ENCODE measurements at places on chromosomes 13 and 19.

- no peak for DNase-seq
Observed at GRCh38 chr13:44107357-44108121, 227.8 kb downstream of the LACC1 start.

DNA sequence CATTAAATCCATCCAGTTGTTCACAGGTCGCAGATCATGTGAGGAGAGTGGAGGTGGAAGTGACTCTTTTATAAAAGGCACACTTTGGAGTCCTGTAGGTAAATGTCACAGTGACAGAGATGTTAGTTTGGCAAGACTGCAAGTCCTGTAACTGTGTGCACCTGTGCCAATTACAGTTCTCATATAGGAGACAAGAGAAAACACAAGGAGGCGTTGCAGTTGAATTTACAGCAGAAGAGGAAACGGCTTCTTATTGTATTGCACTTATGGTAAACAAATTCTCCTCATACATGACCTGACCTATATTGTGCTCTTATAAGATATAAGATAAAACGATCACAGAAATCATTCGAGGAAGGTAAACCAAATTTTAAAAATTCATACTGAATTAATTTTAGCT is 732.8 kb upstream of the SLC10A2 start:
- DNase-seq, result no peak

DNA sequence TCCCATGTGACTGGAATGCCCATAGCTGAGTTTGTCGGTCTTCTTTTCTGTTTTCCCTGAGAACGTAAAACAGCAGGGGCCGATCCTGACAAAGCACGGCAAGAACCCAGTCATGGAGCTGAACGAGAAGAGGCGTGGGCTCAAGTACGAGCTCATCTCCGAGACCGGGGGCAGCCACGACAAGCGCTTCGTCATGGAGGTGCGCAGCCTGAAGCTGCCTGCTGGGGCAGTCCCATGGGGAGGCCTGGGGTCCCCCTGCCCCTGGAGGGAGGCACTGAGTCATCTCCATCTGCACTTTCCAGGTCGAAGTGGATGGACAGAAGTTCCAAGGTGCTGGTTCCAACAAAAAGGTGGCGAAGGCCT is 18.2 kb upstream of the QTRT1 start:
- no peak for DNase-seq

DNA sequence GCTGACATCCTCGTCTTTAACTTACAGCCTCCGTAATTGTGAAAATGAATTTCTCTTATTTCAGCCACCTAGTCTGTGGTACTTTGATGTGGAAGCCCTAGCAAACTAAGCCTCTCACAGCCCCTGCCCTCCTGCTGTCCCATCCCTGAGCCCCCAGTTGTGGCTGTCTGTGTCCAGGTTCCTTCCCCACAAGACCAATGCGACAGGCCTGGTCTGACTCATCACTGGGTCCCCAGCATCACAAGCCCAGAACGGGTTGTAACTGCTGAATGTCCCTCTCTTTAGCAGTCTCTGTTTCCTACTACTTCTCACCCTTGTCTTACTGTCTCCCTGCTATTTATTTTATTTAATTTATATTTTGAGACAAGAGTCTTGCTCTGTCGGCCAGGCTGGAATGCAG is 5.7 kb downstream of the POU2F2 start:
- no peak for DNase-seq

DNA sequence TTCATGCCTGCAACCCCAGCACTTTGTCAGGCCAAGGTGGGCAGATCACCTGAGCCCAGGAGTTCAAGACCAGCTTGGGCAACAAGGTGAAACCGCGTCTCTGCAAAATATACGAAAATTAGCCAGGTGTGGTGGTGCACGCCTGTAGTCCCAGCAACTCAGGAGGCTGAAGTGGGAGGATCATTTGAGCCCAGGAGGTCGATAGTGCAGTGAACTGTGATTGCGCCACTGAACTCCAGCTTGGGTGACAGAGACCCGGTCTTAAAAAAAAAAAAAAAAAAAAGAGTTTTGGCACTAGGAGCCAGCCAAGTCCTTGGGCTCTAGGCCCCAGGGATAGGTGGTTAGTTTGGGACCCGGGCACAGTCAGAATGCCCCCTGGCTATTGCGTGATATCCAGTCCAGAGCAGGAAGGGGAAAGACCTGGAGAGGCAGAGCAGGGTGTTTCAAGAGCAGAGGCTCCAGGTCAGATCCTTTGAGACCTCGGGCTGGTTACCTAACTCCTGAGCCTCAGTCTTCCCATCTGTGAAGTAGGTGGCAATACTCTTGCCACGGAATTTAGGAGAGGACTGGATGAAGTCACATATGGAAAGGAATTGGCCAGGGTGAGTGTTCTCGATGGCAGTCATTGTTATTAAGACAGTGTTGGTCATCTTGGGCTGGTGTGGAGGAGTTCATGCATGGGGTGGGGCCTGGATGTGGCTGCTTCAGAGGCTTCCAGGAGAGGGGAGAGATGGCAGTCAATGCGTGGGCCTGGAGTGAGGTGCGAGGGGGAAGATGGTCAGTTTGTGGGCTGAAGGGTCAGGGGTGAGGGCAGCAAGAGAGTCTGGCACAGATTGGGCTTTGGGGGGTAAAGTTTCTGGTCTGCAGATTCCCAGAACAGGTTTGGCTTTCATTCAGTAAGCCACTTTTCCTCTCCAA is 2.8 kb downstream of the PPP1R37 start:
- no peak for DNase-seq

GRCh38 chr13:110714797-110715394 is 1.4 kb downstream of the ING1 start:
- DNase-seq, result no peak

Measured in activated CD8-positive, alpha-beta memory T cell treated with anti-CD3 and anti-CD28 coated beads for 24 hours (primary cell).